ENCODE measurements at places on chromosomes 1 and 21. TPM values are rescaled to one million over a fixed set of nuclear protein-coding genes. Genes with fewer than 3 reads are reported as not detected.
A peak's percentile ranks its signal among the peaks of the same experiment; 100 is the strongest.

KIAA0040 gene
- polyA plus RNA-seq, result 106 TPM

PGLYRP3 gene
- not detected for polyA plus RNA-seq

CPT2 gene
- polyA plus RNA-seq, result 5.0 TPM

CAPZA1 gene
- polyA plus RNA-seq, result 52.2 TPM

KCNT2 gene
- polyA plus RNA-seq, result not detected

- no peak for DNase-seq
Observed at GRCh38 chr1:10950316-10951172, 61.9 kb upstream of the TARDBP start.

DNA sequence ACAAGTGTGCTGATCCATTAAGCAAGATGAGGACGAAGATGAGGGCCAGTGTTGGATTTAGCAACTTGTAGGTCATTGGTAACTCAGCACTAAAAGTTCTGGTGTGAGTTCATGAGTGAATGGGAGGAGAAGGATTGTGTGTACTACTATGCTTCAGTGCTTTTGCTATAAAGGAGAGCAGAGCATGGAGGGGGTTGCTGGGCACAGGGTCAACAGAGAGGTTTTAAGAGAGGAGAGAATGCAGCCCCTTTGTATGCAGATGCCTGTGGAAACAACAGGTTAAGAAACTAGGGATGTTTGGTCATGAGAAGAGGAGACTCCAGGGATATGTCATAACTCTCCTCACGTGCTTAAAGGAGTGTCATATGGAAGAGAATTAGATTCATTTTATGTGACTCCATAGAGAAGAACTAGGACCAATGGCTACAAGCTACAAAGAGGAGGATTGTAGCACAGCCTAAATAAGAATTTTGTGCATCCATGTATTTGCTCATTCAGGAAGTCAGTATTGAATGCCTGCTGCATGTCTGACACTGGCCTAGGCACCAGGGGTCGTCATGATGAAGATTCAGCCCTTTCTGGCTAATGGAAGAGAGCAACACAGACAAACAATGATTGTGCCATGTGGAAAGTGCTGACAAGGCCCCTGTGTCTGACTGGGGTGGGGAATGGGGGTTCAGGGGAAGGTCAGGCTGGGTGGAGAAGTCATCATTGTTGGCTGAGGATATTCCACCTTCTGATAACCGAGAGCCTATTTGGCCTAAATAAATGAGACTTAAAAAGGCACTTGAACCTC, 53.5 kb downstream of the KIRREL1 start:
- DNase-seq, result no peak

DNA sequence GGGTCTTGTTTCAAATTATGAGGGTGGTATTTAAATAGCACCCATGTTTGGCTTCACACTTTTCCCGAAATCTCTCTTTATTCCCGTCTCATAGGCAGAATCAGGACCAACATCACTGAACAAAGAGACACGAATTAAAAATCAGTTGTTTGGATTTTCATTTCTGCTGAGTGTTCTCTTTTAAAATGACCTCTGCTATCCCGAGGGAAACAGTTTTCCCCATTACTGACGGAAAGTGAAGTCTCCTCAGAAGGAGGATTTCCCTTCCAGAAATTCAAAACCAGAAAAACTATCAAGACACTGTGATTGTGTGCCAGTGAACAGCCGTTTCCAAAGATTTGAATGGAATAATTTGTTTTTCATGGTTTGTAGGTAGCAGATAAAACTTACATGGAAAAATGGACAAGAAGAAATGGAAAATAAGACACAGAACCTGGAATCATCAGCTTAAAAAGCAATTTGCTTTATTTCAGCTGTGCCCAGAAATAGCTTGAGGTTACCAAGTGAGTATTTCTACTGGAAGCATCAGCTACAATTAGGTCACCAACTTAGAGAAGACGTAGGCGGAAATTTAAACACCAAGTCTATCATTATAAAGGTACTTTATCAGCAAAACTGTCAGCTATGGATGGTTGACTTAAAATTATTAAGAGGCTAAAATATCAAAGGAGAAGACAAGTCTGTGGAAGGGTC, 68.5 kb downstream of the RUNX1 start:
- no peak for DNase-seq

GRCh38 chr1:77239311-77239710, 20.1 kb upstream of the PIGK start:
- no peak for DNase-seq

- no peak for DNase-seq
Observed at GRCh38 chr1:17866740-17867029, 111.6 kb downstream of the ACTL8 start.

DNA sequence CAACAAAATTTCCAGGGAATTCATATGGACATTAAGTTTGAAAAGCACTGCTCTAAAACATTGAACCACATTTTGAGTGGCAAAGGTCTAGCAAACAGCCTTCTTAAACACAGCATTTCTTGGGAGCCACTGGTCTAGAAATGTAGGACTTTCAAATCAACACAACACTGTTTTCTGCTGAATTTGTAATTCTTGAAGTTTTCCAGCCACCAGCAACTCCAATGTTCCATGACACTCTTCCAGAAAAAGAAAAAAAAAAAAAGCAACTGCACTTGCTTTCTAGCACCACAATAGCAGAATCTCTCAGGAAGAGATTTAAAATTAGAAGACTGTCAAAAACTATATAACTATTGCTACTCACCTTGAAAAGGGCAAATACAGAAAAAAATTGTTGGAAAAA, 4.5 kb downstream of the SYDE2 start:
- DNase-seq, result no peak

- no peak for DNase-seq
Observed at GRCh38 chr1:1171161-1171545, 2.5 kb upstream of the TTLL10 start.

GRCh38 chr1:202047977-202048376, 37.6 kb downstream of the ELF3 start:
- no peak for DNase-seq

DNA sequence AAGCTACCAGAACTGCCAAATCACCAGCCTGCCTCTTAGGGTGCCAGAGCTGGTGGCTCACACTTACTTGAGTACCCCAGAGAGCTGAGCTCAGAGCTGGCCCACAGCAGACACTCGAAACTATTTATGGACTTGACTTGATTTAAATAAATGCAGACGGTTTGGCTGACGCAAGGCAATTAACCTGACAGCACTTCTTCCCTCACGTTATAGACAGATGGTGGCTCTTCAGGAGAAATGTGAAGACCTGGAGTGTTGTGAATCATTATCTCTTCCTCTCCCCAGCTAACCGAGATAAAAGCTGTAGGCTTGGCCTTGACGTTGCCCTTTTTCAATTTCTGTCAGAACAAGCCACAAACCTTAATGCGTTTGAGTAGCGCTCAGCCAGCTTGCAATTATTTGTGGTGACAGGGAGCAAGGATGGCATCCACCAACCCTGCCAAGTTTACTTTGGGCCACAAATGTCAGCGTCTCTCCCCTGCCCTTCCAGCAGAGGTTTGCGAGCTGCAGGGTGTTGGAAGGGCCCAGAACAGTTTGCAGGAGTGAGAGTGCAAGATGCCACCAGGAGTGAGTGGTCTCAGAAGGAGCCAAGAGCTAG, 34.0 kb upstream of the BCAR3 start:
- no peak for DNase-seq

DNA sequence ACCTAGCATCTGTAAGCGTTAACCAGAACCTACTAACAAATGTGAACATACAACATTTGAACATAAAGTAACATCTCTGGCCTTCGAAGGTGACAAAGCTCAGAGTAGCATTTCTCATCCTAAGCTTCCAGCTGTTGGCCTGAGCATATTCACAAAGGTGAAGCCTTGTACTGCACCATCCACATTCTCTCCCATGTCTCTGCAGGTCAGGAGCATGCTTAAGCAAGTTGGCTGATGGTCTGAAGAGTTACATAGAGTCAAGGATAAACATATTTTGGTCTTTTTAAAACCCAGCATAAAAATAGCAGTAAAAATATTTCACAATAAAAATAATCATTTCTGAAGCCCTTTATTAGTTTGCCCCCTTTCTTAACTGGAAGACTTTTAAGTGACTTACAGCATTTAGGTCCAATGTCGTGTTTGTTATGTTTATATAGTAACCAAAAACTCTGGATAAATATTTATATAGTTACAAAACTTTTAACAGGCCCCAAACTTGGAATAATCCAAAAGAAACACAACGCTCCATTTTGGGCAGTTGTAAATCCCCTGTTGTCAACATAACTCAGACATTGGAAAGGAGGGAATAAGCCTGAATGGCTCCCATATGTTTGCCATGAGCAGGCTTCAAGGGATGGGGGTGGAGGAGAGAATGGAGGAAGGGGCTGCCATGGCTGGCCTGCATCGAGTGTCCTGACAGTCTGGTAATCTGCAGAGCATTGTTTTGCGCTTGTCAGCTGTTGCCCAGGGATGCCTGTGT, 42.8 kb upstream of the ENAH start:
- DNase-seq, result no peak

DNA sequence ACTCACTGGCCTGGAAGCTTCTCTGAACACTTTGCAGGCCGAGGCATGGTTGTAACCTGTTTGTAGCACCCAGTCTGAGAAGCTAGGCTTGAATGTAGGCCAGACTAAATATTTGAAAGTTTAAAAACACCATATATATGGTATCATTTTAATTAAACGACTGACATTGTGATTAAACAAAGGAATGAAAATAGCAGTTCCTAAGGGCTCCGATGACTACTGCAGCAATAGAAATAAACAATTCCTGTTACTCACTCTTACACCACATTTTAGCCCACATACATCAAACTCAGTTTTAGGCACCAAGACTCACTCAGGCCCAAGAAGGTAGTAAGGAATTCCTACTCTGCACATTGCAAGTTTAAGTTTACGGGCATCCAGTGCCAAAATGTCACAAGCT, 281.2 kb downstream of the AKT3 start:
- no peak for DNase-seq

DNA sequence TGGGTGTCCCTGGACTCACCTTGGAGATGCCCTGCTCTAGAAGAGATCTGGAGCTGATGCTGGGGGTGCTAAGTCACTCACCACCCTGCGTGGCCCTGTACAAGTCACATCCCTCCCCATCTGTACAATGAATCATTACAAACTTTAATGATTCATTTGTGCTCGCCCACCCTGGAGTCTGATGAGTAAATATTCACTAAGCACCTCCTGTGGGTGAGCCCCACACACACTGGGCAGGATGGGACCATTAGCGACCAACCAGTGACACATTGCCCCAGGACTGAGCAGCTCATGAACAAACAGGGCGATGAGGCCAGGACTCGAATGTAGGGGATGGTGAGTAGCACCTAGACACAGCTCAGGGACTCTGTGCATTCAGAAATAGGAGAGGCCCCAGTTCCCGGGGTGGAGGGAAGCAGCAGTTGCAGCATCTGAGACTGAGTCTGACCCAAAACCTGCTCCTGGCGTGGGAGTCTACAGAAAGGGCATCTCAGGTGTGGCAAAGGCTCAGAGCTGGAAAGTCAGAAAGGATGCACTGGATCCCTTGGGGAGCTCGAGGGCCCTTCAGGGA, 18.1 kb upstream of the PDZK1IP1 start:
- no peak for DNase-seq

- DNase-seq, result no peak
Observed at GRCh38 chr1:67031121-67031858, 22.7 kb downstream of the SLC35D1 start.

DNA sequence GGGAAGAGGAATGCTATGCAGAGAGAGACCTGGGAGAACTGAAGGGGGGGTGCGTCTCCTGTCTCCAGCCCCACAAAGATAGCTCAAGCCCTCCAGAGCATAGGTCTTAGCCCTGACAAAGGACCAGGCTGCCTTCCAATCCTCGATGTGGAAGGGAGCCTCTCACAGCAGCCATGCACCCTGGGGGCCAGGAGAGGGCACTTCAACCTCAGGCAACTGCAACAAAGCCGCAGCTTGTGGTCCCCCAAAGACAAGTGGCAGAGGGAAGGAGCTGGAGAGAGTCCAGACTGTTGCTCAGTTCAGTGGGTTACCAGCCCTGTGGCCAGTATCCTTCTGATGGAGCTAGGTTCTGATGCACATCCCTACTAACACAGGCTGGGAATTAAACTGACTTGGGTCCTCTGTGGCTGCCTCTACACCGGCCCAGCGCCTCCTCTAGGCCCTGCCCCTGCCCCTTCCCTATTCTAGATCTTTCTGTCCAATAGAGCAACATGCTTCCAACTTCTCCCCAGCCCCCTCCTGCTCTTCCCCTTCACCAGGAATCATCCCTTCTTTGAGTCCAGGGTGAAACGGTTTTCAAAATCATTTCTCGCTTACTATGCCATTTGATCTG, 100.7 kb upstream of the SPATA6 start:
- DNase-seq, result peak; percentile 32

DNA sequence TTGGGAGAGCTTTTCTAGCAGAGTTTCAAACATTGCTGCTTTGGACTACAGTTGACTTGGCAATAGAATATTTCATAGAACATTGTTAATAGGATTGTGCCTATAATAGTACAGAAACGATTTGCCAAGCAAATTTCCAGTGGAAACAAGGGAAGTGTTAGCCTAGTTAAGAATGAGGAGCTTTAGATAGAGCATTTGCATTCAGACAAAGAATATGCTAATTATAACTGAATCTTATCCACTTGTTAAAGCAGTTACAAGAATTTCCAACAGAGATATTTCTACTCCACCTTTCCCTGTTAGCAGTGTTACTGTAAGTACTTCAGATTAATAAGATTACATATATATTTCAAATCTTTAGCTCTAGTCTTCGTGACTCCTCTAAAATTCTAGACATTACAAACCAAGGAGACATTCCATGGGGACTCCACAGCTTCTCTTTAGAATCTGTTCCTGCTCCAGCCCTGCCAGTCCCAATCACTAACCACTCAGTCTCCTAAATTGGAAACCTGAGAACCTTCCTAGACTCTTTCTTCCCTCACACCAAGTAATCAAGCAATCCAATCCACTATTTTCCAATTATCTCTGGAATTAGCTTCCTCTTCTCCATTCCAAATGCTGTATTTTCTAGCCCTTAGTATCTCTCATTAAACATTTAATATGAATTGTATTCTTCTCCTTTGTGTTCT, 141.8 kb upstream of the PBX1 start:
- DNase-seq, result no peak

GRCh38 chr21:41854426-41854995, 24.6 kb downstream of the PRDM15 start:
- DNase-seq, result no peak

DNA sequence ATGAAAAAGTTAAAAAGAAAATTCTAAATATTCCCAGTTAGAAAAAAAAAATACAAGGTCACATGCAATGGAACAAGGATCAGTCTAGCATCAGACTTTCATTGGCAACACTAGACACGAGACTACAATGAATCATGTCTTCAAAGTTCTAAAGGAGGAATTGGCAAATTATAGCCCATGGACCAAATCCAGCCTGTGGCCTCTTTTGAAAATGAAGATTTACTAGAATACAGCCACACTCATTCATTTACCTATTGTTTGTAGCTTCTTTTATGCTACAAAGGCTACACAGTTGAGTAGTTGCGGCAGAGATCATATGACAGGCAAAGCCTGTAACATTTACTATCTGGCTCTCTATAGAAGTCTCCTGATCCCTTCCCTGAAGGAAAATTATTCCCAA, 71.4 kb downstream of the MRPL39 start:
- DNase-seq, result no peak

DNA sequence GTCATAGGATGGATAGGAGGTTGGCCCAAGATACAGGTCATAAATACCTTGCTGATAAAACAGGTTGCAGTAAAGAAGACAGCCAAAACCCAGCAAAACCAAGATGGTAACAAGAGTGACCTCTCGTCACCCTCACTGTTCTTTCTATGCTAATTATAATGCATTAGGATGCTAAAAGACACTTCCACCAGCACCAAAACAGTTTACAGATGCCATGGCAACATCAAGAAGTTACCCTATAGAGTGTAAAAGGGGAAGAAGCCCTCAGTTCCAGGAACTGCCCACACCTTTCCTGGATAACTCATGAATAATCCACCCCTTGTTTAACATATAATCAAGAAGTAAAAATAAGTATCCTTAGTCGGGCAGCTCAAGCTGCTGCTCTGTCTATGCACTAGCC, 671.9 kb downstream of the PTPRC start:
- DNase-seq, result peak; percentile 10
